Esophagus squamous epithelium (tissue), 5 donors: ENCODE measurements at places on chromosomes 3 and 15.

DNA sequence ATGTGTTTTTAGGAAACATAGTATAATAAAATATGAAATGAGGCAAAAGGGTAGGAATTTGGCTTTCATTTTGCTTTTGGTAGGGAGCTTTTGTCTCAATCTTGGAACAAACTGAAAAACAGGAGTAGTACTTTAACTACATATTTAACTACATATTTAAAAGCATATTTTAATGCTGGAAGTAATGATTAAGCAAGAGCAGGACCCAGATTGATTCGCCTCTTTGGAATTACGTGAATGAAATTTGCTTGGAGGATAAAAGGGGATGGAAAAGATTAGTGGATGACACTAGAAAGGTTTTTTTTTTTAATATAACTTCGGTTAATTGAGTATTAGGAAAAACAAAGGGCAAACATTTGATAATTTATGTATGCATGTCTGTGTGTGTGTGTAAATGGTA, 11.2 kb upstream of the TMEM212 start:
- no peak for DNase-seq

DNA sequence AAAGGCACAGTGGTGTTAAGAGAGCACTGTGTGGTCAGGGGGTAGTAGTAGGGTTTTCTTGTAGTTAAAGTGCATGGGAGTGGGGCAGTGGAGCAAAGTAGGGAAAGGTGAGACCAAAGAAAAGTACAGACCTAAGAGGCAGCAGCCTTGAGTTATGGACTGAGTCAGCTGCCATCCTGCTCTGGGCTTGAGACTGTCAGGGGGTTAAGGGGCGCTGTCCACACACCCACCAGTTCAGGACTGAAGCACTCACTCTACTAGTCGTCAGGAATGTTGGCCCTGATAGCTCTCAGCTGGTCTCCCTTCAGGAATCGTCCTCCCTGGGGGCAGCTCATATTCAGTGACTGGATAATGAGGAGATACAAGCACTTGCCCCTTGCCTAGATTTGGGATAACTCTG, 7.9 kb downstream of the CCR4 start:
- DNase-seq, result no peak

- no peak for DNase-seq
Measured at GRCh38 chr15:80699981-80700380, 4.9 kb downstream of the ABHD17C start.

DNA sequence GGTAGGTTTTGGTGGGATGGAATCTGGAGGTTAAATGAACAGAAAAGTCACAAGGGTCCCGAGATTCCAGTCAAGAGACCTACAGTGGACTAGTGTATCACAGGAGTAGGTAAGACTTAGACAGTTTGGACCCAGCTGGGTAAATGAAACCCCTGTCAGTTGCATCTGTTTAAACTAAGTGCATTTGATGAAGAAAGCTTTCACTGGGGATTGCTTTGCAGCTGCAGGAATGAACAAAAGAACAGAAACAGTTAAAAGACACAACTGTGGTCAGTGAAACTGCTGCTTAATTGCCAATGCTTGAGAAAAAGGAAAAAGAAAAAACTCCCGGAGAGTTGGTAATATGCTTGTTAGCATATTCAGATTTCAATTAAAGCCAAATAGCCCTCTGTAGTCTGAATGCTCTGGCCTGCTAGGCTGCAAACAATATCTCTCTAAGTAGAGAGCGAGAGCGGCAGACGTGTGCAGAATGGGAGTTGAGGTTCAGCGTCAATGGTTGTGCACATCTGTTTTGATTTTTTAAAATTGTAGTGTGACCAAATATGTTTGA, 37.1 kb downstream of the OXNAD1 start:
- DNase-seq, result no peak

DNA sequence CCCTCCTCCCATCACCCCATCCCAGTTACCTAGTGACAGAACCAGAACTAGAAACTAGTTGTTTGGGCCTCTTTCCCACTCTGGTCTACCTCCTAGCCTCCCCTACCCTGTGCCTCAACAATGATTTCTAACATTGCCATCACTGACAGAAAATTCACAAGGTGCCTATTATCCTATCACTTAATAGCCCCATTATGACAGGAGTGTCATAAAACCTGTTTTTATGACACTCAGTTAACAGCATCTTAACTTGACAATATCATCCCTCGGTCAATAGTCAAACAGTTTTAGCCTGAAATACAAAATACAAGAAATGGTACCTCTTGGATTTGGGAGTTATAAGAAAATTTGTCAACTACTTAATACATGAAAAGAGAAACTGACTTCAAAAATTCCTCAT, 46.5 kb downstream of the ULK4 start:
- no peak for DNase-seq

DNA sequence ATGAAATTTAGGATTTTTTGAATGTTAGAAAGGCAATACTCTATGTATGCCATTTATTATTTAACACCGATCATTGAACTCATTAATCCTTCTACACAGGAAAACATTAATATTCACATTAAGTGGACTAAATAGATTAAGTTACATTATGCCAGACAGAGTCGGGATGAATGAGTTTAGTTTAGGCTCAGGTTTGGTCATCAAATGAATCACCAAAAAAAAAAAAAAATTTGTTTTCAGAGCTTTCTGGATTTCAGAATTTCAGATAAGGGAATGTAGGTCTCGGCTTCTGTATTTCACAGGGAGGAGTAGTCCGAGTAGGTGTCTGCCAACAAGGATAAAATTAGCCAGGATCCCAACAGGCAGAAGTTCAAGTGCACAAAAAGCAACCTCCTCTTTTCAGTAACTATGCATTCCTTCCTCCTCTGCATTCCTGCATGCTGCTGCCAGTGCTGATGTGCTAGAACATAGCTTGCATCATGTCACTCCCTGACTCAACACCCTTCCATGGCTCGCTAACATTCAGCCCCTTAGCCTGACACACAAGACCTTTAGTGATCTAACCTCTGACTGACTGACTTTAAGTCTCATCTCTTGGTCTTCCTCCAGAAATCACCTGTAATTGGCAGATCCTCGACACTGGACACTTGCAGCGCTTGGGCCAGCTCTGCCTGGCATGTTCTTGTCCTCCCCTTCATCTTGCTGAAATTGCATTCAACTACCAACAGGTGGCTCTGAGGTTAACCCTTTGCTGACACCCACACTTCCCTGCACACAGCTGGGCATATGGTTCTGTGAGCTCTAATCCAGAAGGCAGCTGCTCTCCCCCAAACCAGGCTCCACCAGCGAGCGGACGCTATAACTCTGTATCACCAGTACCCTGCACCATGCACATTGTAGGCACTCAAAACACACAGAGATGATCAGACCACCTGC, 145.4 kb upstream of the PROK2 start:
- DNase-seq, result no peak

- DNase-seq, result no peak
Measured at GRCh38 chr3:65531499-65531898, 507.2 kb downstream of the MAGI1 start.

DNA sequence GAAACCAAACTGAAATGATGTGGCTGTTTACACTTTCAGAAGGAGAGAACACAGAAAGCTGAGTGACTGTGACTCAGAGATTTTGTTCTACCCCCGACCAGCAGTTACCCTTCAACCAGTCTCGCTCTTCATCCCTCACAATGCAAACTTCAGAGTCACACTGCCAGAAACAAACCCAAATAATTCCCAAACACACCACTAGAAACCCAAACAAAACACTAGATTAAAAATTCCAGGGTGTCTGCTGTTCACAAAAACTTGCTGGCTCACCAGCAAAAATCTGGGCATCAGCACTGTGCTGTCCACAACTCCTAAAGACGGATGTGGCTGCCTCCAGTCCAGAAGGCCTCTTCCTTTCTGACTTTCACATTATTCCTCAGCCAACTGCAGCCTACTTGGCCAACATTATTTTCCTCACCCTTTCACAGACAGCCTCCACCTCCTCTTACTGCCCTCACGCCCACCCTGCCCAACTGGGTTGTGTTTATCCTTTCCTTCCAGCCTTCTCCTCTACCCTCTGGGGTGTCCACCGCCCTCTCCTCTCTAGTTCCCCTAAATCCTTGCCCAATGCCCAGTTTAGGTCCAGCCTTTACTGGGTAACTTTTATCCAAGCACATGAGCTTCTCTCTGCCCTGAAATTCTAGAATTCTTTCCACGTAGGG, 71.4 kb downstream of the MECOM start:
- DNase-seq, result no peak
